NB4 (cell line): ENCODE measurements at places on chromosomes 7 and 10.

DNA sequence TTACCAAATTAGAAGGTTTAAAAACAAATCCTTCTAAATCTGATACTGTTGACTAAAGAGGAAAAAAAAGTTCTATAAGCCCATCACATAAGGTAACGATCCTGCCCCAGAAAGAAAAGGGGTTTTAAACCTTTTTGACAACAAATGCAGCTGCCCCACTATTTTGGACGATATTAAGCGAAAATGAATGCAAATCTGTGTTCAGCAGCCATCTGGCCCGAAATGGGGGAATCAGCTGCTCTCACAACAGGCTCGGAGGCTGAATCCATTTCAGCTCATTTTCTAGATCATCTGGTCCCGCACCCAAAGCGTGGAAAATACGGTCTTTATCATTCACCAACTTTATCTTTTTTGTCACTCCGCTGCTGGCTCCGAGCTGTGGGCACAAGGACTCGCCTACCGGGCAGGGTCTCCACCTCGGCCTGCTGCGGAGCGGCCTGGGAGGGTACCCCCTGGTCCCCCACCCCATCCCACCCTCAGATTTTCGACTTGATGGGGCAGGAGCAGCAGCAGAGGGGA is 2.4 kb upstream of the EBF3 start:
- no peak for DNase-seq

DNA sequence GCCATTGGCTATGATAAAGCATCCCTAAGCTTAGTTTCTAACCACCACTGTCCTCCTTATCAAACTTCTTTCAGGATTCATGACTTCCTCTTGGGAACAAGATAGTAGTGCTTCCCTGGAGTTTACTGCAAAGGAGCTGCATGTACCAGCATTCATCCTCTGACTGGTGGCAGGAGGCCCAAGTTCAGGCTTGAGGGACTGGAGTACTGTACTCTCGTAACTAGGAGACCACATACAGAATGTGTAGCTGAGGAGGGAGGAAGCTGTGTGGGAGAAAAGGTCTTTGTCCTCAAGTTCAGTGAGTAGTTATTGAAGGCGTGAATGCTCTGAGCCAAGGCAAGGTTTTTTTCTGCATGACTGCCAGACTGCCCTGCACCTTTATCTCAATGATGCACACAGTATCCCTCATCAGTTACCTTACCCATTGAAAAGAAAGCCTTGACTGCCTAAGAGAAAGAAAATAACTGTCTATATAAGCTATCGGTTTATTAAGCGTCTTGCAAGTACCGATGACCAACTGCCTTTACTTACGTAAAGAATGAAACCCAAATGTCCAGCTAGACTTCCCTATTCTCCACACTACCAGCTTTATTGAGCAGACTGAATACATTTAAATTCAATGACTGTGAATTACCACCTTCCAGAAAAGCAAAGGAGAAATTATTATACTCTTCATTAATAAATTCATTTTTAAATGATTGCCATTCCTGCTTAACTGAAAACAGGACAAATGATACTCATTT is 12.8 kb downstream of the SCRN1 start:
- no peak for DNase-seq

GRCh38 chr7:75042286-75042685 is 31.3 kb downstream of the RCC1L start:
- DNase-seq: no peak

GRCh38 chr10:70613941-70614340 is 11.4 kb upstream of the PRF1 start:
- no peak for DNase-seq

GRCh38 chr10:36336315-36336714 is 694.2 kb upstream of the FZD8 start:
- no peak for DNase-seq

- no peak for DNase-seq
Measured at GRCh38 chr7:36054637-36055036, 98.4 kb upstream of the EEPD1 start.

GRCh38 chr7:158655931-158656441 is 48.6 kb downstream of the NCAPG2 start:
- DNase-seq: no peak

- DNase-seq: no peak
Measured at GRCh38 chr7:135940077-135941075, 36.8 kb downstream of the MTPN start.

- DNase-seq: peak; percentile 79
Measured at GRCh38 chr10:110077436-110078130, 69.8 kb downstream of the ADD3 start.

- no peak for DNase-seq
Measured at GRCh38 chr7:71793251-71793650, 618.9 kb downstream of the CALN1 start.

GRCh38 chr7:81447351-81447952 is 322.4 kb downstream of the HGF start:
- peak; percentile 63 for DNase-seq

DNA sequence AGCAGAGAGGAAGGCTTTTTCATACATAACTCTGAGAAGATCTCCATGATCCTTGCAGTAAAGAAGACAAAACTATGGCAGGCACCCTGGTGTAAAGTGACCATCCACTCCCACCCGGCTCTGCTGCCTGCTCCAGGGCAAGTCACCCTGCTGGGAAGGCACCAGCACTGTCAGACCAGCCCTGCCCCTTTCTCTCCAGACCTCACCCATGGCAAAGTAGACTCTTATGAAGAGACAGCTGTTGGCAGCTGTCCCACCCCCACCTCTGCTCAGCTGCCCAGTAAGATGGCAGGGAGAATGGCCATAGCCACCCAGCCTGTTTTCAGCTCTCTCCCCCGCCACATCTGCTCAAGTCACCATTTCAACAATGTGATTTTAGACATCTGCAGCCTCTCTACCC is 8.6 kb upstream of the ZMIZ2 start:
- DNase-seq: no peak

DNA sequence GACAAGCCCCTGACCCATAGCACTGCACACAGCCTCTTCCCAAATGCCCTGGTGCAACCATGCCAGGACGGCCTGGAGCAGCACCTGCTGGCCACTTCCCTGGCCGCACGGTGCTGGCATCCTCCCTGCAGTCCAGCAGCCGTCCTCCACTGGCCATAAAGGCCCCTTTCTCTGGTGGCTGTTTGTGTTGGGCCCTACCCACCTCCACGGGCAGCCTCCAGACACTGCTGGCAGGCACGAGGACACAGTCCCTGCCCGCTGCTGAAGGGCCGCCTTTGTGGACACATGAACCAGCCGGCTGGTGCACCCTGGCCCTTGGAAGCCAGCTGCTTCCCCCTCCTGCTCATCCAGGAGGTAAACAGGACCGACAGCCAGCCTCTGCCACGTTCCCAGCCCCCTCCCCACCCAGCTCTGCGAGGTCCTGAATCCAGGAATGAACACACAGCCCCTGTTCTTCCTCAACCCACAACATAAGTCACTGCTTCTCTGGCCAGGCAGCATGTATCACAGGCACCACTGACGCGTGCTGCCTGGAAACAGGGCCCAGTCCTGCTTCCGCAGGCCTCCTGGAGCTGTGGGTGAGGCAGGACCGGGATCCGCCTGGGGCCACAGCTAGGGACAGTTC is 43.8 kb downstream of the SPOCK2 start:
- DNase-seq: no peak

GRCh38 chr10:125742465-125742864 is 23.0 kb downstream of the EDRF1 start:
- DNase-seq: peak; percentile 9

DNA sequence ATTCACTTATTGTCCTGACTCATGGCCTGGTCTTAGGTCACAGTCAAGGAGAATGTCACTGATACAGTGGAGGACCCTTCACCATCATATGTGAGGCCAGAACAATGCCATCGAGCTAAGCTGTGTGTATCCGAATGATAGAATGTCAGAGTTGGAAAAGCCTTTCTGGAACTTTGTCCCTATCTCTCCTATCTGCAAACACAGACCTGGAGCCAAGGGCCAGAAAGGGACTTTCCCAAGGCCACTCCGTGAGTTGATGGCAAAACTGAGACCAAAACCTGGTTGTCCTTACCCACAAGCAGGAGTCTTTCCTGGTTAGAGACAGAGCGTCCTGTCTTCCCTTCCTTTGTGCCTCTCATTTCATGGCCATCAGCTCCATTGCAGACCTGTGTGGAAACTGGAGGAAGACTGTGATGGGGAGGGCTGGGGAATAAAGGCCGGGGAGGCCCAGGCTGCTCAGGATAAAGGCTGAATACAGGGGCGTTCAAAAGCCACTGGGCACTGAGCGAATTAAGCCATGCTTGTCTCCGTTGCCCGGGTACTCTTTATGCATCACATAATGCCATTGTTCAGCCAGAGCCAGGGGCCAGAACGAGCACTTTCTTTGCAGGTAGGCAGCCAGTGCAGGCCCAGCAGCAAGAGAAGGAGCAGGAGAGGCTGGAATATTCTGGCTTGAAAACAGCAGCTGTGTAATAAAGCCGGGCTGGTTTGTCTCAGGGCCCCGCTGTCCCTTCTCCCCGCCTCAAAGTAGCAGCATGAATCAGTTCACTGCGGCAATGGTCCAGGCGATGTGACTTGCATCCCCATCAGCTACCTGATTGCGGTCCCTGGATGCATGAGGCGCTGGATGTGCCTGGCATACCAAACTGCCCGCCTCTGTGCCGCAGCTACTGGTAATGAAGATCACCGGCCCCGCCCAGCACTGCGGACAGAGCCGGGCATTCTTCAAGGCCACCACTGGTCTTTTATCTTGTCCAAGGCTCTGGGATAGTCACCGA is 143.0 kb downstream of the RPS24 start:
- DNase-seq: no peak

GRCh38 chr10:25047088-25047487 is 30.7 kb downstream of the THNSL1 start:
- no peak for DNase-seq

DNA sequence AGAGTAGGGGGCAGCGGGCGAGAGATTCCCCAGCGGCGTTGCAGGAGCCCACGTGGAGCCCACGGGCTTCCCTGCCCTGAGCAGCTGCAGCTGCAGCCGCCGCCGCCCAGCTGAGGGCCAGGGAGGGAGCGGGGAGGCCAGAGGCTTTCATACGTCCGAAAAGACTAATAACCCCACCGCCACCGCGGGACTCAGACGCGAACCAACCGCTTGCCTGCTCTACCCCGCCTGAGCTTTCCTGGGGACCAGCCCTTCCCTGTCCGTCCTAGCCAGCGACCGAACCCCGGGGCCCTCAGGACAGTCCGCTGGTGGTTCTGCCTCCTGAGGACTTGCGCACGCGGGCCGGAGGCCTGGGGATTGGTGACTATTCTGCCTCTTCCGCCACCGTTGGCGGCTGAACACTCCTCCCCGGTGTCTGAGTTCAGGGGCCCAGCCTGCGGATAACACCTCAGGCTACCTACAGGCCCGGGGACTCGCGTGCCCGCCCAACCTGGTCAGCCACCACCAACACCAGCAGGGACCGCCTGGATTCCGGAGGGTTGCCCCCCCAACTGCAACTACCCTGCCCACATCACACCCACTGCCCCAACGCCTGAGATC is 18.4 kb downstream of the IFT22 start:
- DNase-seq: no peak

- DNase-seq: no peak
Measured at GRCh38 chr7:75716992-75717626, 21.6 kb downstream of the HIP1 start.

DNA sequence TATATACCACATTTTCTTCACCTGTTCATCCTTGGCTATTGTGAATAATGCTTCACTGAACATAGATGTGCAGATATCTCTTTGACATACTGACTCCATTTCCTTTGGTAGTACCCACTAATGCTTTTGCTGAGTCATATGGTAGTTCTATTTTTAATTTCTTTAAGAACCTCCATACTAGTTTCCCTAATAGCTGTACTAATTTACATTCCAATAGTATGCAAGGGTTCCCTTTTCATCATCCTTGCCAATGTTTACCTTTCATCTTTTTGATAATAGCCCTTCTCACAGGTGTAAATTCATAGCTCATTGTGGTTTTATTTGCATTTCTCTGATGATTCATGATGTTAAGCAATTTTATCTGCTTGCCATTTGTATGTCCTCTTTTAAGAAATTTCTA is 159.9 kb downstream of the CALCR start:
- DNase-seq: no peak

DNA sequence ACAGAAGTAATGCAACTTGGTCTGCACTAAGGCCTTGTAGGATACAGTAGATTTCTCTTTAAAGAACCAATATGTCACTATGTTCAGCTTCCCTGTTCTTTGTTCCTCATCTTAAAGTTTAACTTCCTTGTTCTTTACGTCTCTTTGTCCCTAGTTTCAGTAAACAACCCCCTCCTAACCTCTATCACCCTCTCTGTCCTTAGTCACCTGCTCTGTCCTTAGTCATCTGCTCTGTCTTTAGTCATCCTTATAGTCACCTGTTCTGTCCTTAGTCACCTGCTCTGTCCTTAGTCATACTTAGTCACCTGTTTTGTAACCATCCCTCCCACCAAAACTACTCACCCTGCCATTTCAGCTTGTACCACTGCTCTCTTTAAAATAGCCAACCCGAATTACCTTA is 144.6 kb upstream of the TMEM106B start:
- DNase-seq: no peak

DNA sequence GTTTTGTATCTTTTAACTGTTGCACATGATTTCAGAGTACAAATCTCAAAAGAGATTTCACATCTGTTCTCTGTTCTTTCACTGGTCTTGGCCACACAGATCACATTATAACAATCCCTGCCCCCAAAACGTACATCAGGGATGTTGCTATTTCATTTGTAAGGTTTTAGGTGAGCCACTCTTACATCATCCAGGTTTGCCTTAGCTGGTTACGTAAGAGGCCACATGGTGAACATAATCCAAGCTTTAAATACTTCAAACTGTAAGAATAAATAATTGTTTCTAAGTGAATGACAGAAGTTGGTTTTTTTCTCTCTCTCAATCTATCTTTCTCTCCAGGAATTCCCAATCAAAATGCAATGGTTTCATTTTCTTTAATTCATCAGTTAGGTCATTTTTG is 245.9 kb upstream of the HGF start:
- DNase-seq: peak; percentile 16

GRCh38 chr7:5671046-5671445 is 110.4 kb downstream of the RNF216 start:
- DNase-seq: no peak

DNA sequence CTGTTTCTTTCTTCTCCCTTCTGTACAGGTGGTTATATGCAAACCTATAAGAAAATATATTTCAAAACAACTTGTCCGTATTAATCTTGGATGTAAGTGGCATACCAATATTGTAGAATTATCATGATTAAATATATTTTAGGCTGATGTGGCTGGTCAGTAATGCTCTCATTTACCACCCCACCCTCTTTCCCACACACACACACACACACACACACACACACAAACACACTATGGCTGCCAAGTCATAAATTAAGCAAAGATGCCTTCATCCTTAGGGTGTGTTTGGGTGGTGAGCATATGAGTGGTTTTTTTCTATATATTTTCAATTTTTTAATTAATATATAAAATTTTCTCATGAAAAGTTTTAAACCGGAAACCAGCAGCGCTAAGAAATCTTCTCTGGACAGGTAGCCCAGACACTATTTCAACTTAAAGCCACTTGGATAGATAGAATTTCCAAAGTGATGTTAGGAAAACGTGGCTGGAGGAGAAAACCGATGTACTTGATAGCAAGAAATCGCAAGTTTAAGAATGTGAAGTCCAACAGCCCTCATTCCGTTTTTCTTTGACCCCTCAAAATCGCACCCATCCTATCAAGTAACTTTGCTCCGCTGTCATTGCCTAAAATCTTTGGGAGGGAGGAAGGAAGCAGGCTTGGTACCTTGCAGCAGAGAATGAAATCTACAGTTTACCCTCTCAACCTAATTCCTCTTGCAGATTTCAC is 171.7 kb downstream of the FAM107B start:
- DNase-seq: no peak
